ENCODE measurements at places on chromosomes 5 and 9.

DNA sequence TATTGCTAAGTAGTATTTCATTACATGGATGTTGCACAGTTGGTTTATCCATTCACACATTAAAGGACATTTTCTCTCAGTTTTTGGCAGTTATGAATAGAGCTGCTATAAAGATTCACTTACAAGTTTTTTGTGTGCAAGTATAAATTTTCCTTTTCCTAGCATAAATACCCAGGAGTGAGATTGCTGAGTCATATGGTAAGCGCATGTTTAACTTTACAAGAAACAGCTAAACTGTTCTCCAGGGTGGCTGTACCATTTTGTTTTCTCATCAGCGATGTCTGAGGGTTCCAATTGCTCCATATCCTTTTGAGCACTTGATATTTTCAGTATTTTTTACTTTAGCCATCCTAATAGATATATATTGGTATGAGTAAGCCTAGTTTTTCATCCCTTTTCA, 16.4 kb upstream of the ABCA1 start:
- DNase-seq: no peak

DNA sequence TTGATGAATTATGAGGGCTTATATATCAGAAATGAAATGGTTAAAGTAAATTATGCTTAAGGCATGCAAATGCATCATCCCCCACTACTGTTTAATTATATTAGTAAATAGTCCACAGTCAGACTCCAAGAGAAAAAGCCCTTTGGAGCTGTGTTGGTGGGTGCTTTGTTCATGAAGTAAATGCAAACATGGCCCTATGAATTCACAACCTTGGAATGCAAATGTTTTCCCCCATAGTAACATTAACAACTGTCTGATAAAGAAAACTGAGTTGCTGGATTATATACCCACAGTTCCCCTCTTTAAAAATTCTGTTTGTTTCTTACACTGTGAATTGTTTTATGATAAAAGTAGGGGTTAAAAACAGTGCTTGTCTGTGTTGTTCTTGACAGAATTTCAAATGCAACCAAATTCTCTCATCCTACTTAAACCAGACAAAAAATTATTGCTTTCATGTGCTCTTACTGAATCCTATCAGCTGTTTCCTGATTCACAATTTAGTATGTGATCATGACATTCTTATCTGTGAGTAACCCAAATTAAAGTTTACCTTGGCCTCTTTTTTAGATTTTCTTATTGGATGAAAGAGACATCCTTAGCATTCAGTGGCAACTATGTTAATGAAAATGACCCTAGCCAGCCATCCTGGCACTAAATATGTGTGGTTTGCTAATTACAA, 48.5 kb upstream of the SNCAIP start:
- no peak for DNase-seq

GRCh38 chr5:179862296-179862695, 3.7 kb upstream of the MRNIP start:
- DNase-seq: no peak

DNA sequence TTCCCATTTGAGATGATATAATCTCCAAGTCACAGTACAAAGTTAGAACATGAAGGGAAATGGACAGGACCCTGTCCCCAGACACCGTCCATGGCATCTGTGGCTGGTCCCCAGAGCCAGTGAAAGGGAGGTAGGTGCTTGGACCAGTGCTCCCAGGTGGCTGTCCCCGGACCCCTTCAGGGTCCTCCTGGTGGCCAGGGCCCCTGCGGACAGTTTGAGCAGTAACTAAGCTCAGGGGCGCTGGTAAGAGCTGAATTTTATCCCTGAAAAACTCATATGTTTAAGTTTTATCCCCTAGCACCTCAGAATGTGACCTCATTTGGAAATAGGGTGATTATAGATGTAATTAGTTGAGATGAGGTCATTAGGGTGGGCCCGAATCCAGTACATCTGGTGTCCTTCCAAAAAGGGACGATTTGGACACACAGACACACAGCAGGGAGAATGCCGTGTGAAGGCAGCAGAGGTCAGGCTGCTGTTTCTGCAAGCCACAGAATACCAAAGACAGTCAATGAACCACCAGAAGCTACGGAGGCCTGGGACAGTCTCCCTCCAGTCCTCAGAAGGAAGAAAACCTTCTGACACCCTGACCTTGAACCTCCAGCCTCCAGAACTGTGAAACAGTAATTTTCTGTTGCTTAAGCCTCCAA, 185.0 kb downstream of the ATPSCKMT start:
- DNase-seq: no peak

GRCh38 chr5:158284242-158284641, 425.3 kb upstream of the CLINT1 start:
- no peak for DNase-seq

GRCh38 chr5:3186156-3186555, 409.5 kb upstream of the IRX1 start:
- no peak for DNase-seq

DNA sequence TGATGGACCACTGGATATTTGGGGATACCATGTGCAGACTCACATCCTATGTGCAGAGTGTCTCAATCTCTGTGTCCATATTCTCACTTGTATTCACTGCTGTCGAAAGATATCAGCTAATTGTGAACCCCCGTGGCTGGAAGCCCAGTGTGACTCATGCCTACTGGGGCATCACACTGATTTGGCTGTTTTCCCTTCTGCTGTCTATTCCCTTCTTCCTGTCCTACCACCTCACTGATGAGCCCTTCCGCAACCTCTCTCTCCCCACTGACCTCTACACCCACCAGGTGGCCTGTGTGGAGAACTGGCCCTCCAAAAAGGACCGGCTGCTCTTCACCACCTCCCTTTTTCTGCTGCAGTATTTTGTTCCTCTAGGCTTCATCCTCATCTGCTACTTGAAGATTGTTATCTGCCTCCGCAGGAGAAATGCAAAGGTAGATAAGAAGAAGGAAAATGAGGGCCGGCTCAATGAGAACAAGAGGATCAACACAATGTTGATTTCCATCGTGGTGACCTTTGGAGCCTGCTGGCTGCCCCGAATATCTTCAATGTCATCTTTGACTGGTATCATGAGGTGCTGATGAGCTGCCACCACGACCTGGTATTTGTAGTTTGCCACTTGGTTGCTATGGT, 54.5 kb upstream of the HNRNPA0 start:
- DNase-seq: no peak

DNA sequence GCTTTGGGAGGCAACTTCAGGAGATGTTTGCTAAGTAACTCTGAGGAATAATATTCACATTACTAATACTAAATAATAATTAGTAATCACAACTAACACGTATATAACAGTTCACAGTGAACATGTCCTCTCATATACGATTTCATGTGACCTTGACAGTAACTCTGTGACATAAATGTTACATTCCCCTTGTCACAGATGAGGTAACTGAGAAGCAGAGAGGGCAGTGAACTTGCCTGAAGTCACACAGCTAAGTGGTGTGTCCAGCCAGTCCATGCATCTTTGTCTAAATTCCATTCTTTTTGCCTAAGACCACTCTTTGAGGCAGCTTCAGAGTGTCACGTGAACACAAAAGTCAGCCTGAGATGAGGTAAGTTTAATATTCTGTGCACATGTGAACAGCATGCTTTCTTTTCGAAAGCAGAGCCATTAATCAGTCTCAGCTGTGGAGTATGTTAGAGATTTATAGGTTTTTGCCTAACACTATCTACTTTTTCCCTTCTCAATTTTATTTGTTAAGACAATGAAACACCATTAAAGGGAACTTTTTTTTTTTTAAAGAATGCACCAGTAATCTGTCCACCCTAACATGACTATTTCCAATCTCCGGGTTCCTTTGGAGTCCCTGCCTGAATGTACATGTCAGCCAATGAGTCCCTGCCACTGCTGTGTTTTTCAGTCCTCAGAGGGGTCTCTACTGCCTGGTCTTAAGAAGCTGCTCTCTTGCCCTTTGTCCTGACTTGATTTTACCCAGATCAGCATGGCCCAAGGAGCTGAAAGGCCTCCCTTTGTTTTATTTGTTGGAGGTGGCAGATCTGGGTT, 43.5 kb downstream of the SH3PXD2B start:
- no peak for DNase-seq

- no peak for DNase-seq
These were observed 8.1 kb downstream of the PPP3R2 start for GRCh38 chr9:101586651-101587050.

Data from activated CD8-positive, alpha-beta memory T cell treated with anti-CD3 and anti-CD28 coated beads for 1 hour (primary cell).